ENCODE measurements at places on chromosomes 4 and X.

DNA sequence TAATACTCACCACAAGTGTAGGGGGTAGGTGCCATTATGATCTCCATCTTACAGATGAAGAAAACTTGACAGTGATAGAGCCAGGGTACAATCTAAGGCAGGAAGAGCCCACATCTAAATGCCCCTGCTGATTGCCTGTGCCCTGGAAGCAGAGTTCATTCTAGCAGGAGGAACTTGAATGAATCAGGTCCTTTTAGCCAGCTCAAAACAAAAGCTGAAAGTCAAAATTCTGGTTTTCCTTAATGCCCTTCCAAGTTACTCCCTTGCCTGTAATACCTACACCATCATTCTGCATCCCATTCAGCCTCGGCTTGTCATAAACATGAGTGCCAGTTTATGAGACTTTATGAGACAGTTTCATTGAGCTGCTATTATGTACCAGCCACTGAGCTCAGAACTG lies 89.6 kb downstream of the SCD5 start:
- no peak for DNase-seq

DNA sequence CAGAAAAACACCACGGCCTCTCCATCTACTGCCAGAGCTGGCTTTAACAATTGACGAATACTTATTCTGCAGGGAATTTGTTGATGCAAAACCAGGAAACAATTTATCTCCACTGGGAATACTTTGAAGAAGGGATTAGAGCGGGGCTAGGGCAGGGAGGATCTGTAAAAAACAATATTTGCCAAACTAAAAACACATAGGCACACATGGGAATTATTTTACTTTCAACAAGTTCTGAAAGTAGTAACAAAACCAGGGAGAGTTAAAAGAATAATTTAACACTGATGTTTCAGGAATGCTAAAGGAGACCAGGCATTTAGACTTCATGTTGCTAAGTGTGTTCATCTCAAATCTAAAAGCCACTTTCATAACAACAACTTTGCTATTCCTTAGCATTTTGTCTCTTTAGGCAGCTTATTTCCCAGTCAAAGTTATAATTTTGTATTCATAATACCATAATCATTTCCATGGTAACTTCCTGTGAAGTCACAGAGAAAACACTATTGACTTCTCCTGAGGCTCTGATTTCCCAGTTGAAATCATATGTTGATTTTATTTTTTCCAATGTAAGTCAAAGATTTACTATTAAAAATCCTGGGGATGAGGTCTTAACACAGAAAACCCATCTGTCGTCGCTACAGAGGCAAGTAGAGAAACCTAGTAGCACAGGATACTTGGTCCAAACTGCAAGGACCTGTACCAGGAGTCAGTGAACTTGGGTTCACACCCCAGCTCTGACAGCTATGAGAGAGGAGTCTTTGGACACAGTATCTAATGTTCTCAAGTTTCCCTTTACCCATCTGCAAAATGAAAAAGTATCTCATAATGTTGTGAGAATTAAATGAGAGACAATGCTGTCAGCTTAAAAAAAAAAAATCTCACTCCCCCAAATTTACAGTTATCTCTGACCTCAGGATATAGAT lies 69.3 kb downstream of the SH3RF1 start:
- DNase-seq = no peak

DNA sequence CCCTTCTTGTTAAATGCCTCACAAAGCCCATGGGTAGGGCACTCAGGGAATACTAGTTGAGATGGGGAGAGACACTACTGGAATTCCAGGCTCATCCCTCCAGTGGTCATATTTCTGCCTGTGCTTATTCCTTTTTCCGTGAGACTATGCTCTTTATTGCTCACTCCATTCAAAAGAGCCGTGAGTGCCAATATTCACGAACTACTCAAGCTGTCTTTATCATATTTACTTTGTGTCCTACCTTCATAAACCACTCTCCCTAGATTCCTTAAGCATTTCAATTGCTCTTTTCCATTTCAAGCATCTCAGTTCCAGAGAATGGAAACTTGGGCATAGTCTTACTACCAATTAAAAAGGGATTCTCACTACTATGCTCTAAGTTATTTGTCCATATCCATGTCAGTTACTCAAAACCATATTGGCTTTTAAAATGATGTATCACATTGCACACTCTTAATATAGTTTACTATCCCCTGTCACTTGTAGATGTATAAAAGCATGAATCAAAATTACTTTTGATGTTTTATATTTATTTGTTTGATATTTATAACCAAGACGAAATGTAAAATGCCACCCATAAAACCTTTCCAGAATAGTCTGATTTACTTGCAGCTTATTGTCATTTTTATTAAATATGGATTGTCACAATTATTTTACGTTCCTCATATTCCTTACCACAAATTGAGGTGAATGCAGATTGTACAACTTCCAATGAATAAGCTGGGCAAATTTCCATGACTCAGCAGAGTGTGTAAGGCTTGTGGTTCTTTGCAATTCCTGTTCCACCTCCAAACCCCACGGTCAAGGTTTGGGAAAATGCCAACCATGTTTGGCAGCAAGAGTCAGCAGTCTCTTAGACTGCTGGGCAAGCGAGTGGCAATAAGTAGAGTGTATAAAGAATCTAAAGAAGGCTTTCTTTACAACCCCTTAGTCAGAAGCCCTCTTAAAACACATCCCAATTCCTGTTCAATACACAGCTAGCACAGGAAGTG lies 24.4 kb downstream of the ENOX2 start:
- peak; percentile 53 for DNase-seq

DNA sequence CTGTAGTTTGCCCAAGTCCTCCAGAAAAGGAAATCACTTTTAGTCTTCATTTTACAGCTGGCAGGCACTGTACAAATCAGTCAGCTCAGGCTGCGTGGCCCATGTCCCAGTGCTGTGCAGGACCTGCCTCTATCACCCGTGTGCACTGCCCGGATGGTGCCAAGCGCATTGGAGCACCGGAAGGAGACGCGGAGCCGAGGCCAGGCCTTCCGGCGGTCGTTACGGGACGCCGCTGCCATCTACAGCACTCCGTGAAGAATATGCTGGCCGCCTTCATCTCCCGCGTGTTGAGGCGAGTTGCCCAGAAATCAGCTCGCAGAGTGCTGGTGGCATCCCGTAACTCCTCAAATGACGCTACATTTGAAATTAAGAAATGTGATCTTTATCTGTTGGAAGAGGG lies at the start of gene PDHA2:
Gene PDHA2, plus strand, starts transcription at position 203 of the 400 bp plus-strand sequence. Its CDS starts 58 bp downstream, at position 261.
- no peak for DNase-seq

GRCh38 chr4:120293341-120293740 lies 226.7 kb upstream of the MAD2L1 start:
- DNase-seq = no peak

GRCh38 chr4:118850488-118851173 lies 14.7 kb upstream of the SEC24D start:
- DNase-seq = no peak

GRCh38 chr4:38904090-38904666 lies 36.6 kb downstream of the FAM114A1 start:
- DNase-seq = no peak

GRCh38 chr4:92421920-92422319 lies 118.2 kb downstream of the GRID2 start:
- no peak for DNase-seq

DNA sequence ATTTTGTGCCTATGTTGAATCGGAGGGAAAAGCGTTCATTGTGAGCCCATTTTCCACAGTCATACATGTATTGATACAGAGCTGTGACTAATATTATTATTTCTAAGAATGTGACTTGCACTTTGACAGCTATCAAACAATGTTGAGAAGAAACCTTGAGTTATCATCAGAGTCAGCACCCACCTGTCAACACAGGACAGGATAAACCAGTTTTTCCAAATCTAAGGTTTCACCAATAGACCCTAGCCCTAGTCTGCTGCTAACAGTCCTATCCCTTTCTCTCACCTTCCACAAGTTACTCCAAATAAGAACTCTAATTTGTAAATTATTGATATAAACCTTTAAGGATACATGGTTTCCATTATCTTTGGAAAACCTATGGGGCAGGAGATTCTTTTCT lies 47.7 kb upstream of the DHX15 start:
- no peak for DNase-seq

DNA sequence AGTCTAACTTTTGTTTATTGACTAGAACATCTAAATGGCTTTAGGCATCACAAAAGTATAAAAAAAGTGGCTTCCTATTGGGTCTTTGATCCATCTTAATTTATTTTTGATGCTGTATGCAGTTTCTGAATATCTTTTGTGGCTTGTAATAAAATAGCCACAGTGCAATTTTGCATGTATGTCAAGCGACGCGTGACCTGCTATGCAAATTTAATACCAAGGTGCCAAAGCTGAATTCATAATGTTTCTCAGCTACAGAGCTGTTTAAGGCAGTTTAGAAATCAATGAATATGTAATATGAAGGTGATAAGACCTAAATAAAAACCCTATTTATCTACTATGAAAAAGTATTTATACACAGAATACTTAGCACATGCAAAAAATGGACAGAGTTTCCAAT lies 197.8 kb downstream of the AFF2 start:
- no peak for DNase-seq

DNA sequence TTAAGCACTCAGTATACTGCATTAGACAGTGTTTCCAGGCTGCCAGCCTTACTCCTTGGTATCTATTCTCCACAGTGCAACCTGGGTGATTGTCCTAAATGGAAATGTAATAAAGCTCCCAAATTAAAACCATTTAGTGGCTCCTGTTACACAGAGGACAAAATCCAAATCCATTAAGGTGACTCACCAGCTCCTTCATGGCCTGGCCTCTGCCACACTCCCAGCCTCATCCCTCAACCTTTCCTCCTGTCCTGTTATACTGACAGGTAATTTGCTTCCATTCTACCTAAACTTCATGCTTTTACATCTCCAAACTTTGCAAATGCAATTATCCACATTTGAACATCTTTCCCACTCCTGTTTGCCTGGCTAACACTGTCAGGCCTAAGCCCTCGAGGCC lies 140.3 kb downstream of the INPP4B start:
- no peak for DNase-seq

- DNase-seq = no peak
These were observed 664.5 kb upstream of the IGFBP7 start for GRCh38 chr4:57774681-57775080.

- no peak for DNase-seq
These were observed 660 bp downstream of the WWC2 start for GRCh38 chr4:183099537-183100297.

DNA sequence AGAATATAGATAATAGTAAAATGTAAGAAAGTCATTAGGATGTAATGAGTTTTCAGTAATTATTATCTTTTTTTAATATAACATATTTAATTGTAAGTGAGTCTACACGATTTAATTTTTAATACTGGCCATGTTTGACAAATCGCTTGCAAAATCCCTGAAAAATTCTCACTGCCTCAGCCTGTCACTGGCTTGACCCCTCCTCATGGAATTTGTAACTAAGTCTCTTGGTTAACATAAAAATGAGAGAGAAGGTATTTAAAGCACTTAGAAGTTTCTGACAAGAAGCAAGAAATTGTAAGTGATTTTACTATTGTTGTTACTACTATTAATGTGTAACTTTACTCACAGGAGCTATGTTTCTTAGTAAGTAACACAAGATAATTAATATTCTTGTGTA lies 237.9 kb upstream of the GK2 start:
- DNase-seq = no peak

DNA sequence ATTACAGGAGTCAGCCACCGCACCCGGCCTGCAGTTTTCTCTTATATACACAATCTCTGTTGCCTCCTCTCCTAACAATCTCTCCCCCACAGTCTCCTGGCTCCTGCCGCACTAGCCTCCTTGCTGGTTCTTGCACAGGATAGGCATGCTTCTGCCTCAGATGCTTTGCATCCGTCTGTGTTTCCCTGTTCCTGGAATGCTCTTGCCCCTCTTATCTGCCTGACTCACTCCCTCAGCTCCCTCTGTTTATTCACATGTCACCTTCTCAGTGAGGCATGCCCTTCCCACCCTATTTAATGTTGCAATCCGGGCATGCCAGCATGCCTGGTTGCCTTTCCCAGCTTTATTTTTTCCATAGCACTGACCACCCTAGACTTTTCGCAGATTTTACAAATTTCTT lies 161.9 kb downstream of the PHF8 start:
- no peak for DNase-seq

- no peak for DNase-seq
These were observed 8.3 kb upstream of the TMEM154 start for GRCh38 chr4:152687974-152688599.

- no peak for DNase-seq
These were observed 192.2 kb upstream of the FAT1 start for GRCh38 chr4:186915816-186916215.

GRCh38 chr4:153763404-153763803 lies 3.6 kb upstream of the RNF175 start:
- no peak for DNase-seq

DNA sequence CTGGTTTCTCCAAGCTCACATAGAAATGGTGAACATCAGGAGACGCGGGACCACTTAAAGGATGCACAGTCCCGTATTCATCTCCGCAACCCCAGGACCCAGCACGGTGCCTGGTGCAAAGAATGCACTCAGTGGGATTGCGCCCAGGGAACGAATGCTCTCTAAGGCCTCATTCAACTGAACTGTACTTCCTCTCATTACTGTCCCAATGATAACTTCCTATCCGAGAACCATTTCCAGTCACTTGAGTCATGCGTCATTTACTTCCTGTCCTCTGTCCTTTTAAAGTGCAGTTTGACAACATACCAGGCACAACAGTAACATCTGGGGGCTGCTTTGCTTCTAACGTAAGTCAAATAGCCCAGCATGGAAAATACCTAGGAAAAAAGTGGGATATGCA lies 75.7 kb downstream of the RBM47 start:
- DNase-seq = no peak

DNA sequence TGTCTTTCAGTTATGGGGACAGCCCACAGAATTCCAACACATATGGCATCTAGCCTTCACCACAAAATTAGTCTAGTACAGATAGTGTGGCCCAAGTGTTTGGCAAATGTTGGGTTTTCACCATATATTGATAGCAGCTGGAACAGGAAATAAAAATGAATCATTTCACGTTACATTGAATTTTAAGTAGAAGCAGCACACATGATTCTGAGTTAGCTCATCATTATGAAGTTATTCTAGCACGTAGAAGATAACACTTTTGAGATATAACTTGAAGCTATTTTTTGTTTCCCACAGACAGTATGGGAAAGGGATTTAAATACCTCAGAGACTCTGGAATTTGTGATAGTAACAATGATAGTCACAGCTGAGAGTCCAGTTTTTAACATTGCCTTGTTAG lies 118.7 kb downstream of the FAT4 start:
- DNase-seq = no peak

GRCh38 chr4:3703677-3704521 lies 62.3 kb upstream of the ADRA2C start:
- DNase-seq = no peak

- no peak for DNase-seq
These were observed 47.1 kb downstream of the HTT start for GRCh38 chr4:3121596-3121995.

DNA sequence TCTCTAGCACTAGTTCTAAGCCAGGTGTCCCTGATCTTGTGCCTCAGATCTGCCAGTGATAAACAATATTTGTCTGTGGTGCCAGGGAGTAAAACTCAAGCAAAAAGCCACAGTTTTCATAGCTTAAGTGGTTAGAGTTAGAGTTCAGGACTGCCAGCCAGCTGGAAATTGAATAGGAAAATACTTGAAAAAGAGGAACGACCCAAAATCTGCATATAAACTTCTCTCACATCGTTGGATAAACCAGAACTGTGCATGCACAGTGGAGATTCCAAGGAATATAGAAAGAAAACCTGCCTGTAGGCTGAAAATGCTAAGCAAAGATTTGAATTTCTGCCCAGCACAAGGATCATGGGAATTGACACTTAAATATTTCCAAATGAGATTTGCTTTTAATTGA lies 35.0 kb upstream of the GNPDA2 start:
- DNase-seq = no peak

GRCh38 chr4:113576947-113577678 lies 184.4 kb downstream of the CAMK2D start:
- DNase-seq = no peak

- no peak for DNase-seq
These were observed 56.9 kb upstream of the ADRA2C start for GRCh38 chr4:3709061-3709845.

All from DMS79 (cell line).